ENCODE measurements at places on chromosomes 13 and 19.
A peak's percentile ranks its signal among the peaks of the same experiment; 100 is the strongest.

DNA sequence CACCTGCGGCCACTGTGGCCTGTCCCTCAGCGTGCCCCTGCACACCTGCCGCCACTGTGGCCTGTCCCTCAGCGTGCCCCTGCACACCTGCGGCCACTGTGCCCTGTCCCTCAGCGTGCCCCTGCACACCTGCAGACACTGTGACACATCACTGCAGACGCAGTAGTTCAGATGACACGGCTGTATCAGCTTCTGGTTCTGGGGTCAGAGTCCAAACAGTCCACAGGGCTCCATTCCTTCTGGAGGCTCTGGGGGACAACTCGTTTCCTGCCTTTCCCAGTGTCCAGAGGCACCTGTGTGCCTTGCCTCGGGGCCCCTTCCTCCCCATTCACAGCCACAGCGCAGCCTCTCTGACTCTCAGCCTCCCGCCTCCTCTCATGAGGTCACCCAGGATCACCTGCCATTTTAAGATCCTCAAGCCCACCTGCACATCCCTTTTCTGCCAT, 5.5 kb downstream of the SF3A2 start:
- DNase-seq, result no peak

DNA sequence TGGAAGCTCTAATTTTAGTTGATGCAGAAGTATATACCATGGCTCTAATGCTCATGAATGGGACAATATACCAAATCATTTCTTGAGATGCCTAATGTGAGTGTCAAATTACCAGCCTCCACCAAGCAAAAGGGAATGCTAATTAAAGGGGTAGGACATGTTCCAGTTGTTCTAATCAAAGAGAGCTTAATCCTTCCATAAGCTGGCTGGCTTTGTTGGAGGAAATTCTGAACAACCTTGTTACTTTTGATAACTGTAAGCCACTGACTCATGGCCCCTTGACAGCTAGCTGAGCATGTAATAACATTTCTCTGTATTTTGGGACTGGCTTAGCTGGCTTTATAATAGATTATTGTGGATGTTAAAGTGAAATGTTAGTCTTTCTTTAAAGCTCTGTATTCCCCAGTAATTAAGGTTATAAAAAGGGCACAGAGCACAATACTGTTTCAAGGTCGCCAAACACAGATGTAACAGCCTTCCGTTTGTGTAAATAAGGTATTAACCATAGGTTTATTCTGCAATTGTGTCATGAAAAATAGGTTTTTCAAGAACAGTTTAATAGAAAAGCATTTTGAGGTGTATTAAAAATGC, 1194.0 kb downstream of the PCDH9 start:
- no peak for DNase-seq

GRCh38 chr13:33050161-33050560, 33.9 kb downstream of the KL start:
- no peak for DNase-seq

DNA sequence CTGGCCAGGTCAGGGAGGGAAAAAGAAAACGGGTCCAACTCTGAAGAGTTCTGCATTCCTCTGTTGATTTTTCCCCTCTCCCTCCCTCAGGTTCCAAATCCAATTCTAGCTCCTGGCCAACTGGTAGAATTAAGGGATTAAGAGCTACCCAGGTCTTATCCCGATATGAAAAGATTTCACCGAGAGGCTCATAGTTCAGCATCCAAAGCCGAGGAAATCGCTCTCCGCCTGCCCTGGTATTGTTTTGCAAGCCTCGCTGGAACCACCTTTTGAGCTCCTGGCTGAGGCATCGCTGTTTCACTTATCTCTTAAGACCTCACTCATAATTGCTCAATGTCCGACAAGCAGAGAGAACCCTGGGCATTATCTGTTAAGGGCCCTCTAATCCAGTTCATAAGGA, 180.4 kb downstream of the URI1 start:
- DNase-seq, result no peak

- no peak for DNase-seq
Measured at GRCh38 chr19:46722421-46723022, 5.6 kb upstream of the PRKD2 start.

GRCh38 chr13:112697756-112698655, 8.2 kb downstream of the ATP11A start:
- DNase-seq, result no peak

DNA sequence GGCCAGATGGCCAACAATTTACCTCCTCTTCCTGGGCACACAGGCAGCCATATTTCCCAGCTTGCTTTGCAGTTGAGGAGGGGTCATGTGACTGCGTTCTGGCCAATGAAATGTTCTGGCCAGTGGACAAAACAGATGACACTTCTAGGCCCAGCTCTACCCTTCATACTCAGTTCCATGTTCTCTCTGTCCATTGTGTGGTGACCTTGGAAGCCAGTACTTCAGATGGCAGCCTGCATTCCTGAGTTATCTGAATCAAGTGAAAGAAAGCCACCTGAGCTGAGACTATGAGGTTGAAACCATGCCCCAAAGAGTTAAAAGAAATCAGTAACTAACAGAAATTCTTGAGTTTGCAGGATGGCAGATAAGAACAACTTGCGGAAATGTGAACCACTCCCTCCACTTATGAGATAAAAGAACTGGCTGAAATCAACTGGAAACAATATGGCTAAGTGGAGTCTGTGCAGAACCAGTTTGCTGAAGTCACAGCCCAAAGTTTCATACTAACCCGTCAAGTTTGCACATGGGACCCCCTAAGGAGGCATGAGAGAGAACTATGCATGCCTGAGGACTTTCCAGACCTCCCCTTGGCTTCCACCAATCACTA, 8.1 kb downstream of the FAM187B start:
- no peak for DNase-seq

DNA sequence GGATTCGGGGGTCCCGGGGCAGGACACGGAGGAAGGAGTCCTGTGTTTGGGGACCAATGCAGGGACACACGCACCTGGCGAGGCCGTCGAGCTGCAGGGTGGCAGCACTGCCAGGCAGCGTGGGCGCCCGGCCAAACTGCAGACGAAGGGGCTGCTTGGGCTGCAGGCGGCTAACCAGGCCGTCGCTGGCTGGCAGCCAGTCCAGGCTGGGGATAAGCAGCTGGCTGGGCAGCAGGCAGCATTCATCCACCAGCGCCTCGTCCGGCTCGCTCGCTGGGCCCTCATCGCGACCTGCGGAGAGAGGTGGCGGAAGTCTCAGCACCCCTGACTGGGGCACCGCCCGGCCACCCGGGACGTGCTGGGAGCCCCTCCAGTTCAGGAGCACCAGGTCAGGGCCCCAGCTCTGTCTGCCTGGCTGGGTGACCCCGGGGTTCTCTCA, 11.5 kb downstream of the CFD start:
- no peak for DNase-seq

GRCh38 chr19:10936661-10937084, 8.1 kb downstream of the TIMM29 start:
- DNase-seq, result peak; percentile 76

GRCh38 chr19:11464333-11465265, 16.2 kb downstream of the ELAVL3 start:
- no peak for DNase-seq

DNA sequence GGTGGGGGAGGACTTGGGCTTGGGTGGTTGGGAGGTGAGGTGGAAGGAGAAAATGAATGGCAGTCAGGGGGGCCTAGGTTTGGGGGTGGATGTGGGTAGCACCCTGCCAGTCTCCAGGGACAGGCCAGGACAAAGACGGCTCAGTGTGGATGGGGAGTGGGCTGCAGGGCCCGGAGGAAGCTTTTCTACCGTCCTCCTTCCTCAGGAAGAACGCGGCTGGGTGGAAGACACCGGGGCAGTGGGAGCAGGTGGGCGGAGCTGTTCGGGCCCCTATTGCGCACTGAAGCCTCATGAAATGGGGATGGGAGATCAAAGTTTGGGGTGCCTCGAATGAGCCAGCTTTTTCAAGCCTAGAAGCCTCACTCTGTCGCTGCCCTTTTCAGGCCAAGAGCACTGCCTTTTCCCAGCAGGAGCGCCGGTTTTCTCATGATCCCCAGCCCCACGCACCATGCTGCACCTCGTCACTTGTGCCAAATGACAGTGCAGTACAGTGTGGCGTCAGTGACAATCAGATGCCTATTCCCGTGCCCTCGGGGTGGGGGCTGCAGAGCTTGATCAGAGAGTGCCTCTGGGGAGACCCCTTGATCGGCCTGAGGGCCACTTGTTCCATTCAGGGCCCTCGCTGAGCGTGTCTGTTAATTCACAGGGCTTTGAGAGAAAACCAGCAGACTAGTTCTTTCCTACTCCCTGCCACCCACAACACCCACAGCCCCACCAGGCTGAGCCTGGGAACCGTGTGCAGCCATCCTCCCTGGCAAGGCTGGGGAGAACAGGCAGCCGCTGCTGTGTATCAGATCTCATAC, 1.5 kb downstream of the CALM3 start:
- DNase-seq, result no peak

GRCh38 chr19:39339674-39340073, 2.5 kb upstream of the SAMD4B start:
- DNase-seq, result no peak

DNA sequence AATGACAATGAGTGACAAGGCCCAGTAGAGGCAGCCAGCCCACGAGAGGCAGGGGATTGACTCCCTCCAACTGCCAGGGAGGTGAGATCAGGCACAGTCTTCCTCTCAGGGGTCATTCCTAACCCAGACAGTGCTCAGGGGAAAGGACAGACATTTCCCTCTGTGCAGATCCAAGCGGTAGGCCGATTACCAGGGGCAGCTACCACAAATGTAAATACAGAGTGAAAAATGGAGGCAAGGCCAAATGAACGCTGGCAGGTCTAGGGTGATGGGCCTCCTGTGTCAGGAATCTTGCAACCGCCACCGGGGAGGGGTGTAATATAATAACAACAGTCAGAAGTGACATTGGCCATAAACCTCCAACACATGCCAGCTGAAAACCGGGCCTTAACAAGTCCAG, 881.4 kb downstream of the UQCRFS1 start:
- no peak for DNase-seq

GRCh38 chr19:31419871-31420445, 70.7 kb upstream of the TSHZ3 start:
- no peak for DNase-seq

- no peak for DNase-seq
Measured at GRCh38 chr13:113749967-113750366, 9.1 kb upstream of the TMEM255B start.

Measured in inflammatory macrophage treated with lipopolysaccharide for 4 hours (primary cell).